ENCODE measurements at places on chromosomes 5 and 9. TPM values are rescaled to one million over a fixed set of nuclear protein-coding genes. Genes with fewer than 3 reads are reported as not detected.

The FAM219A gene
- total RNA-seq, result 24.5 TPM

The ZDHHC11B gene
- total RNA-seq, result 14.9 TPM

The DDX4 gene
- not detected for total RNA-seq

The FAM169A gene
- 1.1 TPM for total RNA-seq

The NIPAL4 gene
- not detected for total RNA-seq

The PCDHB16 gene
- total RNA-seq, result 2.6 TPM

The C9orf50 gene
- total RNA-seq, result not detected

The SCGB3A2 gene
- 624 TPM for total RNA-seq

The TAF11L11 gene
- not detected for total RNA-seq

The RNF180 gene
- 12.2 TPM for total RNA-seq

The CYLC2 gene
- not detected for total RNA-seq

The ANKRD34B gene
- 0.30 TPM for total RNA-seq

The TBC1D13 gene
- total RNA-seq, result 25.6 TPM

The SERF1A gene
- 7.5 TPM for total RNA-seq

Measured in lower lobe of right lung (tissue), 2 donors.